ENCODE measurements at places on chromosomes 7 and 10. TPM values are rescaled to one million over a fixed set of nuclear protein-coding genes. Genes with fewer than 3 reads are reported as not detected.
A peak's percentile ranks its signal among the peaks of the same experiment; 100 is the strongest.

- DNase-seq = no peak
- H3K27ac ChIP-seq = peak overlapping the region; percentile 2
- no peaks in the 10 kb centered on the region for H3K36me3 ChIP-seq
- H3K4me1 ChIP-seq = no peaks in the 10 kb centered on the region
- no peaks in the 10 kb centered on the region for H3K27me3 ChIP-seq
Measured at GRCh38 chr7:143222782-143223181, 945 bp downstream of the TAS2R40 start.

DNA sequence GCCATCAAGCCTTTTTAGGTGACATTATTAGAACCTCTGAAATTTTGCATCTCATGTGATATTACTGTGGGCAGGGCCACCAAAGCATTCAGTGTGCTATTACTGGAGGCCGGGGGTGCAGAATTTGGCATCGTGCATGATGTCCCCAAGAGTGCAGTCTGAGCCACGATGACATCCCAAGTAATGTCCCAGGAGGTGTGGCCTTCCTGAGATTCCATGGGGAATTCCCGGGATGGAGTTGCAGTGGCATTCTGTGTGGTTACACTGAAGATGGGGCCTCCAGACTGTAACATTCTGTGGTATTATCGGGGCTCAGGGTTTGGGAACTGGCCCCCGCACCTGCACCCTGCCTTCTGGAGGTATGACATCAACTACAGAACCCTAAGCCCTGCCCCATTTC is 9.1 kb downstream of the LDB3 start:
- no peak for DNase-seq
- no peak overlapping the region for H3K4me3 ChIP-seq
- H3K27ac ChIP-seq = no peak overlapping the region
- H3K4me1 ChIP-seq = peaks cover 8% of the 10 kb centered on the region

- no peaks in the 10 kb centered on the region for H3K27me3 ChIP-seq
Measured at GRCh38 chr10:49414496-49414895, 18.6 kb upstream of the DRGX start.

DNA sequence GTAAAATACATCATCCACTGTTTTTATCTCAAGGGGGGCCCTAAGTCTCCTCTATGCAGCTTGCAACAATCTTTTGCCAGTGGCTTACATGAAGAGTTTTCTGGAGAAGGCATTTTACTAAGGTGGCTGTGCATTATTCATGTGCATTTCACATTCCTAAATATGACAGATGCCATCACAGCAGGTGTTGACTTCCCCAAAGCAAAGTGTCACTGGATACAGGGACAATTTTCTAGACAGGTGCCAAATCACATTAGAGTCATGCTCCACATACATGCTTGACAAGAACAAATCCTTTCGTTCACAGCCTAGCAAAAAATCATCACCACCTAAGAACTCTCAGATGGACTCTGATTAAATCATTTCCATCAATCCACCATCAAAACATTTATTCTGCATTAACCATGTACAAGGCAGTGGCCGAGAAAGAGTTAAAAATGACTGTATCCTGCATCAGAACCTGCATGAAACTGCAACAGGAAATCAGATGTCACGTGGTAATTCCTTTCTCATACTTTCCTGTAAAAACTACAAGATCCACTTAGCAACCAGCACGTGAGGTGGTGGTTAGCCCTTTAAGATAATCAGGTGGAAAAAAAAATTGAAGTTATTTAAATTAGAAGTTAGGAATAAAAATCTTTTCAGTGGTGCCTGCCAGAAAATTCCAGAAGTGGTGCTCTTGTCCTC is 88.2 kb upstream of the AFAP1L2 start:
- H3K4me3 ChIP-seq = no peak overlapping the region
- H3K4me1 ChIP-seq = no peaks in the 10 kb centered on the region
- peaks cover 25% of the 10 kb centered on the region for H3K36me3 ChIP-seq
- DNase-seq = no peak
- H3K27me3 ChIP-seq = no peaks in the 10 kb centered on the region

- no peak overlapping the region for H3K27ac ChIP-seq
- H3K4me3 ChIP-seq = no peak overlapping the region
- H3K27me3 ChIP-seq = no peaks in the 10 kb centered on the region
- no peak for DNase-seq
- H3K36me3 ChIP-seq = no peaks in the 10 kb centered on the region
Measured at GRCh38 chr7:82672078-82672477, 228.5 kb upstream of the CACNA2D1 start.

TUBB8 gene
- total RNA-seq = not detected

EXOC4 gene
- 59.7 TPM for total RNA-seq

- peaks cover 11% of the 10 kb centered on the region for H3K27me3 ChIP-seq
- no peaks in the 10 kb centered on the region for H3K36me3 ChIP-seq
- H3K4me3 ChIP-seq = no peak overlapping the region
Measured at GRCh38 chr10:113557424-113557862, 4.6 kb downstream of the HABP2 start.

DNA sequence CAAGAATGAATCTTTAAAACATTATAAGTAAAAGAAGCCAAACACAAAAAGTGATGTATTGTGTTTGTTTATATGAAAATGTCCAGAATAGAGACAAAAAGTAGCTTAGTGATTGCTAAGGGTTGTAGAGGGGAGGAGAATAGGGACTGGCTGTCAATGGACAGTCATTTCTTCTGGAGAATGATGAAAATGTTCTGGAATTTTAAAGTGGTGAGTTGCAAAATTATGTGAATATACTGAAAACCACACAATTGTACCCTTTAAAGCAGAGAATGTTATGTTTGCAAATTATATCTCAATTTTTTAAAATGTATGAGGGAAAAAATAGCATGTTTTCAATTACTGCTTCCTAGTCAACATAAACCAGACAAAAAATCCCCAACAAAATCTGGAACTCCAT is 174.2 kb downstream of the KMT2E start:
- H3K4me1 ChIP-seq = no peaks in the 10 kb centered on the region
- DNase-seq = no peak
- no peak overlapping the region for H3K27ac ChIP-seq
- H3K4me3 ChIP-seq = no peak overlapping the region
- H3K36me3 ChIP-seq = no peaks in the 10 kb centered on the region

EPO gene
- total RNA-seq = not detected

ANXA7 gene
- total RNA-seq = 160 TPM

CRPPA gene
- total RNA-seq = 3.7 TPM

GRCh38 chr10:122258136-122259074 is 12.7 kb upstream of the BTBD16 start:
- no peak overlapping the region for H3K27ac ChIP-seq
- H3K4me1 ChIP-seq = peaks cover 9% of the 10 kb centered on the region
- no peaks in the 10 kb centered on the region for H3K27me3 ChIP-seq

CDC123 gene
- total RNA-seq = 60.4 TPM

GRCh38 chr10:36256948-36257356 is 614.9 kb upstream of the FZD8 start:
- H3K4me3 ChIP-seq = no peak overlapping the region
- no peaks in the 10 kb centered on the region for H3K4me1 ChIP-seq
- DNase-seq = no peak
- no peaks in the 10 kb centered on the region for H3K36me3 ChIP-seq
- no peak overlapping the region for H3K27ac ChIP-seq
